ENCODE measurements at places on chromosomes 12 and 14.

DNA sequence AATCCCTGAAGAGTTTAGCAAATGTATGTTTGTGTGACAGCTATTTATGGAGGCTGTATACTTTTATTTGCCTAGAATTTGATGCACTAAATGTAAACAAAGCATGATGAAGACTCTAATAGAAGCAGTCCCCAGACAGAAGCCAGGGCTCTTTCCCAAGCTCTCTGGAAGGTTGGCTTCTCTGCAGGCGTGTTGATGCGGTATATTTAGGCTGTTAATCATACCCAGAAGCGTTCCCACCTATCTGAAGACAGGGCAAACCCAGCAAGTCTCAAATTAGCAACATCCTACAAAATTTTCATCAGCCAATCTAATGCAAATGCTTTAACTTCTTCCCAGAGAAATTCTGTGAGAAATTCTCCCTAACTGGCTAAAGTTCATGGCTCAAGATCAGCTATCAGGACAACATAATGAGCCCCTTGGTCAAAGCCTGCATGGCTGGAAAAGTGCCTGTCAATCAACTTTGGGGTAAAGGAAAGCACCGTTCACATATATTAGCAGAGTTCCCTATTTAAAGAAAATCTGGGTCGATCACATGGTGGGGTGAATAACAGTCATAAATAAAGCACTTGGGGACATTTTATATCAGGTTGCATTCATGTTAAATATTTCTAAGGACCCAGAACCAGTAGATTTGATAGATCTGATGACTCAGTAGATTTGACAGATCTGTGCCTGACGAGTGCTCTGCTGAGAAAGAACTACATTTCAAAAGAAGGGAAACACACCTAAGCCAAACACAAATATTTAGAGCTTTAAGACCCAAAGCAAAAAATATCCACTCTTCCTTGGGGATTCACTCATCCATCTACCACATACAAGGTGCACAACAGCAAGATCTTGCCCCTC lies 46.6 kb downstream of the KSR2 start:
- DNase-seq = no peak

- DNase-seq = no peak
These were observed 15.4 kb upstream of the SCAF11 start for GRCh38 chr12:46005823-46006222.

GRCh38 chr14:88961214-88961613 lies 136.8 kb downstream of the TTC8 start:
- DNase-seq = no peak

GRCh38 chr14:51789596-51789995 lies 70.8 kb upstream of the GNG2 start:
- DNase-seq = no peak

- no peak for DNase-seq
These were observed 830 bp upstream of the LPCAT3 start for GRCh38 chr12:7019043-7019569.

GRCh38 chr14:39212034-39212433 lies 21.7 kb upstream of the MIA2 start:
- no peak for DNase-seq

GRCh38 chr12:6053541-6053940 lies 70.9 kb downstream of the VWF start:
- DNase-seq = no peak

GRCh38 chr12:16076970-16077522 lies 165.9 kb downstream of the DERA start:
- DNase-seq = no peak

DNA sequence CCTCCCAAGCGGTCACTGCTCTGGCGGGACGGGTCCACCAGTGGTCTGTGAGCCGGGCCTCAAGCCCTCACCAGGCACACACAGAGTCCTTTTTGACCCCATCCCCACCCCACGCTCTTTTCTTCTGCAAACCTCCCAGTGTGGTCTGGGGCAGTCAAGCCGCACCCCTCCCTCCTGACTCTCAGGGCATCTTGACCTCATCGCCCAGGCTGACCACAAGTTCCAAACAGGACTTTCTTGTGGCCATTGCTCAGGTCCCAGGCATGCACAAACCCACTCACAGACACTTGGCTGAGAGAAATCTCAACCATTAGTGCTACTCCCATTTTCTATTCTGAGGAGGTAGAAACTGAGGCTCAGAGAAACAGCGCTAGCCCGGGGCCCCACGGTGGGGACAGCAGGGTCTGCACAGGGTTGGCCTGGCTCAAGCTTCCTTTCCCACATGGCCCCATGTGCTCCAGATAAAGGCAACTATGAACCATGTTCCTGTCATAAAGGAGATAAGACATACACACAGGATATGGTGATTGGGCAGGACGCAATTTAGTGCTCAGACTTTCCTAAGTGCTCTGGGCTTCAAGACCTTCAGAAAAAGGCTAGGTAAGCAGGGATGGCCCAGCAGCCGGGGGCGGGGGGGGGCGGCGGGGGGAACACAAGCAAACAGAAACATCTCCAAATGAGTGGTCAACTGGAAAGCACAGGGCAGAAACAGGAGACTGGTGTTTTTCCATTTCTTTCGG lies 69.6 kb downstream of the ITPK1 start:
- no peak for DNase-seq

- DNase-seq = no peak
These were observed 613 bp downstream of the ARHGEF40 start for GRCh38 chr14:21070610-21071224.

DNA sequence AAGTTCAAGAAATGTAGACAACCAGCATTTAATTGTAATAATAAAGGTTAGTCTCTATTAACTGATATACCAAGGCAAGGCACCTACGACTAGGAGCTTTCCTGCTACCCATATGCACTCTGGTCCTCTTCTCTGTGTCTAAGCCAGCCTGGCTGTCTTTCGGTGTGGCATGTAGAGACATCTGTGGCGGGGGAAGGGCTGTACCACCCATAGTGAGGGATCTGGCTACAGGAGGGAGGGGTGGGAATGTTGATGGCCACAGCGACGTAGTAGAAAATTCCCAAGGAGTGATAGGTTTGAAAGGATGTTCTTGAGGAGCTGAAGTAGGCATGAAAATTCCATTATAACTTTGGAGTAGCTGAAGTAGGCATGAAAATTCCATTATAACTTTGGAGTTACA lies 344.2 kb downstream of the ATP23 start:
- DNase-seq = no peak

DNA sequence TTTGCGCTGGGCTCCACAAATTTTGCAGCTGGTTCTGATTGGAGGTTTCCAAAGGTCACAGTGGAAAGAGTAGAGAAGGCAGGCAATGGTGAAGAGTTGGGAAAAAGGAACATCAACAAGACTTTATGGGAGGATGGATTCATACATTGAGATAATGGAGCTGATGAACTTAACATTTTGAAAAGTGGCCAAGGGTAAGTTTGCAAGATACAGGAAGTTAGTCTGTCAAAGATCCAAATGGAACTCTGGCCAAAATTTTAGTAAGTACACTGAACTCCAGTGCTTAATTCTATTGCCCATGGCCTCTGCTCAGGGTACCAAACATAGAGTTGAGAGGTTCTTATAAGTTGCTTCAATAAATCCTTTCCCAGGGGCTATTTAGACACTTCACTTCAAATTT lies 15.6 kb downstream of the CCER1 start:
- no peak for DNase-seq

GRCh38 chr14:60805841-60806430 lies 71.4 kb downstream of the MNAT1 start:
- DNase-seq = no peak

DNA sequence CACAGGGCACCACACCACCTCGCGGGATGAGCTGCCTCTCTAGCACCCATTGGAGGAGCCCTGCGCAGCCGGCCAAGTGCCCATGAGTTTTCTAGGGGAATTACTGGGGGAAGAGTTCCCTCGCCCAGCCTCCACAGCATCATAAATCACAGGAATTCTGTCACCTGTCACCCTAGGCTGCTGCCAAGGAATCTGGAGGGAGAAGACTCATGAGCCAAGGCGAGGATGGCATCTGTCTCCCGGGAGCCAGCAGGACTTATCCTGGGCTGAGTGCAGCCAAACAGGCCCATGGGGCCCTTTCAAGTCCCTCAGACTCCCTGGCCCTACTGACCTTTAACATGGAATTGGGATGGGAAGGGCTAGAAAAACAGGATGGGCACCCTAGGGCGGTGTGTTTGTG lies 7.8 kb upstream of the OTUB2 start:
- DNase-seq = no peak

- DNase-seq = no peak
These were observed 17.6 kb upstream of the TBC1D30 start for GRCh38 chr12:64806593-64807460.

- no peak for DNase-seq
These were observed 334.4 kb upstream of the ATP2B1 start for GRCh38 chr12:90042920-90043641.

- no peak for DNase-seq
These were observed 82.8 kb upstream of the PLEKHG7 start for GRCh38 chr12:92619730-92620684.

GRCh38 chr12:43436597-43436996 lies 115.4 kb downstream of the ADAMTS20 start:
- no peak for DNase-seq

DNA sequence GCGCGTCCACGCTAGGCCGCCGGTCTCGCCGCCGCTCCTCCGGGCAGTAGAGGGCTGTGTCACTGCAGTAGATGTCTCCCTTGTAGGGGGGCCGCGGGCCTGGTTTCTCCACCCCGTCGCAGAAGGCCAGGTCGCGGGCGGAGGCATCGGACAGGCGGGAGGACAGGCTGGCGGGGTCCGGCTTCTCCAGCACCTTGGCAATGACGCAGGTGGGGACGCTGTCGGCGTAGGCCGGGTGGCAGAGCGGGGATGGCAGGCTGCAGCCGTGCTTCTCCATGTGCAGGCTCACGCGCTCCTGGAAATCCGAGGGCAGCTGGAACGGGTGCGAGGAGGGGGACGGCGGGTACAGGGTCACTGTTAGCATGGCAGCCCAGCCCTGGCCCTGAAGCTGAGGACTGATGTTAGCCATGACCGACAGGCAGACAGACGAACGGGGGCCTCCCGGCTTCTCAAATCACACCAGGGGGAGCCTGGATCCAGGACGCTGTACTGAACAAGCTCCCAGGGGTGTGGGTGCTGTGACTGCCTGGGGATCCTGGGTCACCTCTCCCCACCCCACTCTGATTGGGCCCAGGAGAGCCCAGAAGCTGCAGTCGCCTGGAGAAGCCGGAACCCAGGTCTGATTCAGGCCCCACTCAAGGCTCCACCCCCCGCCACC lies 48.1 kb downstream of the BEGAIN start:
- DNase-seq = no peak

- no peak for DNase-seq
These were observed 21.8 kb upstream of the CRY1 start for GRCh38 chr12:107115119-107115518.

GRCh38 chr14:89249065-89249695 lies 167.9 kb downstream of the FOXN3 start:
- no peak for DNase-seq

- DNase-seq = no peak
These were observed 26.5 kb downstream of the BCL7A start for GRCh38 chr12:122048151-122048550.

DNA sequence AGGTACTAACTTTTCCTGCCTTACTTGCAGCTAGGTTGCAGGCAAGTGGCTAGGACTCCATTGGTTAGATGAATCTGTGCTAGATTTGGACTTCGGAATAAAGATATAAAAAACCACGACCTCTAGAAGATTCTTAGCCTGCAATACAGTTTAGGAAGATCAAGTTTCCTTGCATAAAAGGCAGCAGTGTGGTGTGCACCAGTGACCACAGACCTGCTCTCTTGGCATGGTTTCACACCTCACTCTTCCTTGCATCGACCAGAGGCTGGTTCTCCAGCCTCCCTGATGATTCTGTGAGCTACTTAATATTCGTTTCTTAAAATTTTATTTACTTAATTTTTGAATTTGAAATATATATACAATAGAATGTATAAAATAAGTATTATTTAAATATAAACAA lies 9.8 kb downstream of the KLHDC1 start:
- no peak for DNase-seq

- no peak for DNase-seq
These were observed 55.5 kb downstream of the TTC7B start for GRCh38 chr14:90760591-90761316.

- DNase-seq = no peak
These were observed 16.1 kb downstream of the FGD6 start for GRCh38 chr12:95201056-95201670.

- no peak for DNase-seq
These were observed 42.3 kb downstream of the EFCAB11 start for GRCh38 chr14:89912221-89912620.

- DNase-seq = no peak
These were observed 33.8 kb downstream of the APPL2 start for GRCh38 chr12:105202202-105202601.

DNA sequence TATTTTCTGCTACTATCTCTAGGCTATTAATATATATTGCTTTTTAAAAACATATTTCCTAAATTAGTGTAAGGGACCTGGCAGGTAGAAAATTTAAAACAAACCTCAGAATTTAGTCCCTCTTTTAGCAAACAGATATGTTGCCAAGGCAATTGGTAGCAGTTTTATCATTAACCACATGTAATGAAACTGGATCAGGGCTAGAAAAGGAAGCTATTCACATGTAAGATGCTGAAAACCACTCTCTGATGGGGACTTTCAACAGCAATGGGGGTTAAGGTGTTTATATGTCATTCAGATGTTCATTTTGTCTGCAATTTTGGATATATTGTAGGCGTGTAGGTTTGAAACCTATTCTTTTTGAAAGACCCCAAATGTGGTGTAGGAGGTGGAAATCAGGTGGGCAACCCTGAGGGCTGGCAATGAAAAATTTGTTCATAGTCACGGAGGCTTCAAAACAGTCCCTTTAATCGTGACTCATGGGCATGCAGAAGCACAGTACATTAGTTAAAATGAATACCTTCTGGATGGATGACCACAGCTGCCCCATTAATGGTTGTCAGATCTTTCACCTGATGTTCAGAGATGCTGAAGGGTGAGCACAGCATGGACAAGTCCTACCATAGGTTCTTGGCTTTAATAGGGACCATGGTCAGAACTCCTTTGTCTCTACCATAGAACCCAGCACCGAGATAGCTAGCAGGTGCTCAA lies 5.9 kb upstream of the PKP2 start:
- no peak for DNase-seq

DNA sequence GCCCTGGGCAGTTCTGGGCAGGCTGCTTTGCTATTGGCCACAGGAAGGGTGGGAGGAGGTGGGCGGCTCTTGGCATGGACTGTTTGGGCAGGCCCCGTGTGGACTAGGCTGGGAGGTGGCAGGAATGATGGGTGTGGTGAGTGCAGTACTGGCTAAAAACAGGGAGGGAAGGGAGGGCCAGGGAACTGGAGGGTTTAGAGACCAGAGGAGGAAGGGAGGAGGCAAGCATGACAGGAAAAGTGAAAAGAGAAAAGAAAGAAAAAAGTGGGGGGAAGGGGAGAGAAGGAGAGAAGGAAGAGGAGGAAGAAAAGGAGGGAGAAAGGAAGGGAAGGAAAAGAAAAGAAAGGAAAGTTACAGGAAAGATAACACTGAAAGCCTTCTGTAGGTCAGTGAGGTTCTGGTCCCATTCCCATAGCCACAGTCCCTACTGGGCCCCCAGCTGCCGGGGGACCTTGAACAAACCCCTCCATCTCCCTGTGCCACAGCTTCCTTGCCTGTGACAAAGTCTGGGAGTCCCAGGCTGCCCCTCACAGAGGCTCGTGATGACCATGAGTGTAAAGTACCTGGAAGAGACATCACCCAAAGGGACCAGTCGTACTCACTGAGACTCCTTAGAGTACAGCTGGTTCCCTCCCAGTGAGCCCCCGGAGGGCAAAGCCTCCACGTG lies 1.1 kb upstream of the C14orf132 start:
- DNase-seq = no peak

GRCh38 chr14:104184506-104184905 lies 46.1 kb downstream of the KIF26A start:
- no peak for DNase-seq

- DNase-seq = no peak
These were observed 1.7 kb downstream of the DHH start for GRCh38 chr12:49092816-49093406.

Measured in NCI-H1417 treated with DMSO at 0.1 percent for 48 hours (cell line).